ENCODE measurements at places on chromosomes 7 and 10.
A peak's percentile ranks its signal among the peaks of the same experiment; 100 is the strongest.

GRCh38 chr7:77327067-77327931 lies 88.8 kb downstream of the GSAP start:
- DNase-seq = no peak

DNA sequence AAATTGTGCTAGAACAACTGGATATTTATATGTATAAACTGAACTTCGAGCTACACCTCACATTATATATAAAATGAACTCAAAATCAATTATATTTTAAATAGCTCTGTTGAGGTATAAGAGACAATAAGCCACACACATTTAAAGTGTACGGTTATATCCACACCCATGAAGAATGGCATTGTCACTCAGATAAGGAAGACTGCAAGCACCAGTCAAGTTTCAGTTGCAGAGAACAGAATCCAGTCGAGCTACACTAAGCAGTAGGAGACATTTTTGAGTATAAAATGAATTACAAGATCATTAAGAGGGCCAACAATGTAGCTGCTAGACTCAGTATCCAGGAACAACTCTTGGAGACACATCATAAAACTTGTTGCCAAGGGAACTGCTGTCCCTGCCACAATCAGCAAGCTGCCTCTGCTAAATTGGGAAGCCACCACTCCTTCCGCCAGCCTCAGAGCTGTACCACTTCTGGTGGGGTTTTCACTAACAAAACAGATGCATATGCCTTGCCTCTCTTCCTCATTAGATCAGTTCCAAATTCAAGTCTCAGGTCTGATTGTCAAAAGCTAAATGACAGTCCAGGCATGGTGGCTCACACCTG lies 19.6 kb upstream of the GPNMB start:
- no peak for DNase-seq

DNA sequence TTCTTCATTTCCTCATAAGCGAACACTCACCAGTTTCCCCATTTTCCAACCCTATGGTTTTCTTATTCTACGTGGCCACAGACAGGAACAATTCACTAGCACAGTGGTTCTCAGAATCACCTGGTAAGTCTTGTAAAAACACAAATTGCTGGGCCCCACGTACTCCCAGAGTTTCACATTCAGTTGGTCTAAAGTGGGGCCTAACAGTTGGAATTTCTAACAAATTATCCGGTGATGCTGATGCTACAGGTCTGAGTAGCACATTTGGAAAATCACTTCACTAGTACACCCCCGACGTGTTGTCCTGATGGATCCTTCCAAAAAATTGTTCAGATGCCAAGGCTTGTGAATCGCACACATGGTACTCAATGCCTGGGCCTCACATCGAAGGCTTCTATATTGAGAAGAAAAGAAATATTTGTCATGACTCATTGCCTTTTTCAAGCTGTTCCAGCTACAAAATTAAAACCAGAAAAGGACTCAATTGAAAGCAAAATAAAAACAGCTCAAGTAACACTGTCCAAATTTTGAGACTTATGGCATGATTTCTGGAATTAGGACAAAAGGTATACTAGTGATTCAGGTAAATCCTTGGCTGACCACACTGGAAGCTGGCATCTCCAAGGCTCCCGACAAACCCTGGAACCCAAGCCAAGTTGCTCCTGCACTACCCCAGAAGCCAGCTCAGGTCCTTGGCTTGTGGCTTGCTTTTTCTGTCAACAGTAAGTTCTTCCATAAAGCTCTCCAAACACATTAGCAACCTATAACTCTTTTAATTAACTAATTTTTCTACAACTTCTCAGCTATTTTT lies 12.9 kb upstream of the VIM start:
- DNase-seq = peak; percentile 83

GRCh38 chr10:111089293-111089692 lies 12.5 kb downstream of the ADRA2A start:
- no peak for DNase-seq

GRCh38 chr10:588246-589165 lies 101.0 kb downstream of the DIP2C start:
- no peak for DNase-seq

DNA sequence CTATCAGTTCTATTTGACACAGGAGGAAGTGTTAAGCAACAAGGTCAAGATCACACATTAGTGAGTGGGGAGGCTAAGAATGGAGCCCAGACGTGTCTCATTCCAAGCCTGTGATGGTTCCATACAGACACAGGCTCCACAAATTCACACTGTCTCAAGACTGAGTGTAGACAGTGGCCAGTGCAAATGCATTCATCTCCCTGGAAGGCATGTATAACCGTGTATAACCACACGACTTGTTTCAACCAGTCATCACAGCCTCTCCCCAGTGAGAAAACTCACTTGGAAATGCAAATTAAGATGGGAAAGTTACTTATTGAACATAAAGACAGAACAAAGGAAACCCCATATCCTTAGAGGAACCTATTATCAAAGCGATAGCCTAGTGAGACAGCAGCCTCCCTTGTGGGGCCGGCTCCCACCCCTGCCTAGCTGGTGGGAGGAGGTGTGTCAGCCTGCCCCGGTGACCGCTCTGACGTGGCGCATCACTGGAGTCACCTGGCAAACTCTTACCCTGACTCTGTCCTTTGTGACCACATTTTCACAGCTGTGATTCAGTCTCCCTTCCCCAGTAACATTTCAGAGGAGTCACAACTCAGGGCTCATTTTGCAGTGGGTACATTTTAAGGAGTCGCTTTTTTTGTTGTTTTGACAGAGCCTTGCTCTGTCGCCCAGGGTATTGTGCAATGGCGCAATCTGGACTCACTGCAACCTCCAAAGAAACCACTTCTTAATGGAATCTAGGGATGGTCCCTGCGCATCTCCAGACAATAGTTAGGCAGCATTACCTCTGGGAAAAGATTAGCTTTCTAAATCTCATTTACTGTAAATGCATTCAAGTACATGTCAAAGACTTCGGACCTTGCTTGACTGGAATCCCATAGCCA lies 126.6 kb upstream of the PARD3 start:
- no peak for DNase-seq

GRCh38 chr10:1133495-1134045 lies 77.4 kb downstream of the WDR37 start:
- no peak for DNase-seq

DNA sequence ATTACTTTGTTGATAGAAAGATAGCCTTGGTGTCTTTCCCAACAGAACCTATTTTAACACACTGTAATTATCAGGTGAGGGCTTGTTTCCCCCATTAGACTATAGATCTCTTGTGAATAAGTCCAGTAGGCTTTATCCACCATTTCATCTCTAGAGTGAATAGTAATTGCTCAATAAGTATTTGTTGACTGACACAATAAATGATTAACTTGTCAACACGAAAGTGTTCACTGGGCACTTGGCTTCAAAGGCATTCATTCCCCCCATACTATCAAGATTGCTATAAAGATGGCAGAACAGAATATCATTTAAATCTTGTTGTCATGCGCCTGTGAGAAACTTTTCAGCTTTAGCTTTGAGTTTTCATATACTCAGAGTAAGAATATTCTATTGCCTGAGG lies 424.5 kb upstream of the LRRTM3 start:
- DNase-seq = no peak

- DNase-seq = no peak
Measured at GRCh38 chr10:76874176-76874575, 763.4 kb downstream of the KCNMA1 start.

DNA sequence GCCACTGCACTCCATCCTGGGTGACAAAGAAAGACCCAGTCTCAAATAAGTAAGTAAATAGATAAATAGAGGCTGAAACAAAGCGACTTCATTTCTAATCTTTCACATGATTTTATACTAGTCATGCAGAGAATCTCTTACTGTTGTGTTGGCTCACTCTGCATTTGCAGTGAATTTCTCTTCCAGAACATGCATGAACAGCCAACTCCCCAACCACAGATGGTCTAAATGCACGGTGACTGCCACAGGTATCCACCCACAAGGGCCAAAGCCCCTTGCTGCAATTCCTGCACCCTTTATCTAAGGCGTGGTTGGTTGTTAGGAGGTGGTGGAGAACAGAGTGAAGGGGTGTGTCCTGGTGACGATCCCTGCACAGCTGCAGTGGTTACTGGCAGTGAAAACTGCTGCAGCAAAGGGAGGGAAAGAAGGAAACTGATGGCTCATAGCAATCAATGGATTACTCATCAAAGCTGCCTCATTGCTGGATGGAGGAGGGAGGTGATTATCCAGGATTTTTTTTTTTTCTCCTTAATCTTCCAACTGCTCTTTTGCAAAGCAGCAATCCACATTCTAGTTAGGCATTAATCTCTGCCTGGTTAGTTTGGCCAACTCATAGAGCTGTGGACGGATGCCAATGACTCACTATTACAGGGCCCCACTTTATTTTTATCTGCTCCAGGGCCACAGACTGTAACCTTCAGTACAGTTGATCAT lies 50.6 kb downstream of the PRTFDC1 start:
- peak; percentile 92 for DNase-seq

GRCh38 chr10:85177767-85178166 lies 849.4 kb downstream of the CCSER2 start:
- DNase-seq = no peak

DNA sequence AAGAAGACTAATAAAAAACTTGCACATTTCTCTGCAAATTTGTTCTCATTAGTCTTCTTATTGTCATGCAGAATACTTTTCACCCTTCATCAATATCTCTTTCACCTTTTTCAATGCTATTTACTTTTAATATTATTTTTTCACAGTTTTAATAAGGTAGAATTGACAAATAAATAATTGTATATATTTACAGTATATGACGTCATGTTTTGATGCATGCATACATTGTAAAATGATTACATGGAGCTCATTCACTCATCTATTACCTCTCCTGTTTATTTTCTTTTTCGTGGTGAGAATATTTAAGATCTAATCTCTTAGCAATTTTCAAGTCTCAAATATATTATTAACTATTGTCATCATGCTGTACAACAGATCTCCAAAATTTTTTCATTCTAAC lies 658.2 kb upstream of the MKI67 start:
- no peak for DNase-seq

DNA sequence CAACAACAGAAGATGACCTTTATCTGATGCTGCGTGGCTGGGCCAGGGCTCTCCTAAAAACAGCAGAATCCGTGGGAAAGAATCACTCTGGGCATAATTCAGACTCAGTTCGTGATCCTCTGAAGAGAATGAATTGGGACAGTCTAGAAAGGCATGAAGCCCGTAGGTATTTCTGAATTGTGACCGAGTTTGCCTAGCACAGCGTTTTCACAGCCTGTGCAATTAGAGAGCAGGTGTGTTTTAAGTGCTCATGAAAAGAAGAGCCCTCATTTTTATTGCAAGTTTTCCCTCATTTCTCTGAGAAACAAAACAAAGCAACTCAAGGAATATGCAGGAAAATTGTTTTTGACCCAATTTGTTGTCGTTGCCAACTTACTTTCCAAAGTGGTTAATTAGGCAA lies 366.2 kb downstream of the WDR11 start:
- DNase-seq = no peak

DNA sequence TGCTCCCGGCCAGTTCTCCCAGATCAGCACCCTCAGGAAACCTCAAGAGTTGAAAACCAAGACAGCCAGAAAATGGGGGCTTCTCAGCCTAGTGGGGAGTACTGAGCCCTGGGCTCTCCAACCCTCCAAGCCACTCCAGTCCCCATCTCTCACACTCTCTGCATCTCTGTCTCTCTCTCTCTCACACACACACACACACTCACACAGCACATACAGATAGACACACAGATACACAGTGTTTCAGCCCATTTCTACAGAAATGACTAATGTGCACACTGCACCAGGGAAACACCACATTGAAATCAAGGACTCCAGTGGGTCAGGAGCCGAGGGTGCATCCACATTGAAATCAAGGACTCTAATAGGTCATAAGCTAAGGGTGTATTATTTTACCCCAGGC lies 107.5 kb downstream of the MKI67 start:
- DNase-seq = no peak

DNA sequence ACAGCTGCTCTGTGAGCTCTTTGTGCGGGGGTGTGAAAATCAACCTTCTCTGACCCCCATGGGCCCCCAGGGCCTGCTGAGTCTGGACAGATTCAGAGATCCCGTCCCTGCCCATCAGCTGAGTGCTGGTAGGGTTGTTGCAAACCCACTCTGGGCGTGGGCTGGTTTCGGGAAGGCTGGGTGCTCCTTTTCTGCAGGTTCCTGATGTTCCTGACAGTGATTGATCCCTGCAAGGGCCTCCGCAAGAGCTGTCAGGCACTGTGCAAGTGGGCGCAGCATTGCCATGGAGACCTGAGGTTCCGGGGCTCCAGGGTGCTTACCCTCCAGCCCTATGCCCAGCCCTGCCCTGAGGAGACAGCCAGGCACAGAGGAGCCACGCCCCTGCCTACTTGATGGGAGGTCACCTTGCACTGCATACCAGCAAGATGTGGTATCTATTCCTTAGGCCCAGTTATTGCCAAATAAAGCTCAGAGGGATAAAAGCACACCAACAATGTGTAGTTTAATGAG lies 44.3 kb upstream of the INPP5A start:
- no peak for DNase-seq

GRCh38 chr10:123027861-123028260 lies 19.1 kb downstream of the ACADSB start:
- no peak for DNase-seq

- no peak for DNase-seq
Measured at GRCh38 chr7:66867198-66867790, 53.7 kb upstream of the TMEM248 start.

GRCh38 chr7:7707806-7708205 lies 10.6 kb downstream of the RPA3 start:
- no peak for DNase-seq

- DNase-seq = peak; percentile 13
Measured at GRCh38 chr10:13206546-13207443, 27.4 kb downstream of the UCMA start.

DNA sequence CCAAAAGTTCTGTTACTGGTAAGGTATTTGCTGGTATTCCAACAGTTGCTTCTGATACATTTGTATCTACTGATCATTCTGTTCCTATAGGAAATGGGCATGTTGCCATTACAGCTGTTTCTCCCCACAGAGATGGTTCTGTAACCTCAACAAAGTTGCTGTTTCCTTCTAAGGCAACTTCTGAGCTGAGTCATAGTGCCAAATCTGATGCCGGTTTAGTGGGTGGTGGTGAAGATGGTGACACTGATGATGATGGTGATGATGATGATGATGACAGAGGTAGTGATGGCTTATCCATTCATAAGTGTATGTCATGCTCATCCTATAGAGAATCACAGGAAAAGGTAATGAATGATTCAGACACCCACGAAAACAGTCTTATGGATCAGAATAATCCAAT lies 131.0 kb downstream of the AASS start:
- DNase-seq = no peak

DNA sequence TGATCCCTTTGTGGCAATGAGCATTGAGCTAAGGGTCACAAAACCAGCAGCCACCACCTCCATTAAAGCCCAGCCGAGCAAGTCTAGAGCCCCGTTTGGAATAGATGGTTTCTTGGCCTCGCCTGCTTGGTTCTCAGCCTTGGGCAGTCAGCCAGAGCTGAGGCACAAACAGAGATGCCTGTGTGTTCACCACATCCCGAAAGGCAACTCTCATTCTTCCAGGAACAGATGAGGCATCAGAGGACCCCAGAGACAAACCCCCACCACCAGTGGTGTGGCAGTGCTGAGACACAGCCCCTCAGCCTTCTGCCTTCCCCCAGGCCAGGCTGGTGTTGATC lies 203.3 kb upstream of the ZMIZ1 start:
- DNase-seq = no peak

GRCh38 chr10:63236113-63236935 lies 103.2 kb downstream of the NRBF2 start:
- peak; percentile 82 for DNase-seq
